GM23248 (cell line): ENCODE measurements at places on chromosomes 2 and 18. TPM values are rescaled to one million over a fixed set of nuclear protein-coding genes. Genes with fewer than 3 reads are reported as not detected.

The SAG gene
- total RNA-seq: not detected in 2 replicates

DNA sequence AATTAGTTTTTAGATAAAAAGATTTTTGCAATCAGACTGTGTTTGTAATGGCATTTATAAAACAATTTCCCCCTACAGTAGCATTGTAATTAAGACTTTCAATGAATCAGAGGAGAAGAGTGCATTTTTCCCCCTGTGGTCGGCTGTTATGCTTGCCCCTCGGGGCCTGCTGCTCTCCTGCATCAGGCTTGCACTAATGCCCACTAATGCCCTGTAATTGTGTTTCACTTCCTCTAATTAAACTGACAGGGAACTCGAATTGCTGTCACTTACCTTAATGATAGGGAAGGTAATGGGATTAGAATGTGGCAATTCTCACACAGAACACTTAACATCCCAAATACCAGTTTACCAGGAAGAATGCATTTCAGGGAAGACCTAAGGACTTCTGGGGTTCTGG lies 61.2 kb upstream of the LRRTM1 start:
- no peak overlapping the region for H3K4me3 ChIP-seq
- no peak overlapping the region for H3K27ac ChIP-seq
- H3K4me1 ChIP-seq: no peaks in the 10 kb centered on the region
- no peaks in the 10 kb centered on the region for H3K27me3 ChIP-seq
- no peaks in the 10 kb centered on the region for H3K36me3 ChIP-seq

DNA sequence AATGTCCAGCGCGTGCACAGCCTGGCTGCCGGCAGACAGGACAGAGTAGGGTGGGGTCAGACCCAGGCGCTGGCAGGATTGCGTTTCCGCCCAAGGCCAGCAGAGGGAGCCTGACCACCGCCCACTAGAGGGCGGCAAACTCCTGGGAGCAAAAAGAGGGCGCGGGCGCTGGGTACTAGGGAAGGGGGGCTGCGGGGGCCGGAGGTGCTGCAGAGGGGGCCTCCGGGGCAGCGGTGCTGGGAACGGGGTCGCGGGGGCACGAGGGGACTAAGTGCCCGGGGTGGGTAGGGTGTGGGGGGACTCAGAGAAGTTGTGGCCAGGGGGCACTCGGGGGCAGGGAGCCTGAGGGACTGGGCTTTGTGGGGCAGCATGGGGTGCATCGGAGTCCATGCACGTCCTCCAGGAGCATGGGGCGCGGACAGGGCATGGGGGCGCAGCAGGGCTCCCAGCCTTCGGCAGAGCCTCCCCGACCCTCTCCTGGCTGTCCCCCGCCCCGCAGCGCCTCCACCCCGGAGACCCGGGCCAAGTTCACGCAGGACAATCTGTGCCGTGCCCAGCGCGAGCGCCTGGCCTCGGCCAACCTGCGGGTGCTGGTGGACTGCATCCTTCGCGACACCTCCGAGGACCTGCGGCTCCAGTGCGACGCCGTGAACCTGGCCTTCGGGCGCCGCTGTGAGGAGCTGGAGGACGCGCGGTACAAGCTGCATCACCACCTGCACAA lies 3.2 kb downstream of the TEKT4 start:
- no peaks in the 10 kb centered on the region for H3K4me1 ChIP-seq
- H3K27me3 ChIP-seq: no peaks in the 10 kb centered on the region; the same call in 1 of the 2 replicates
- no peak overlapping the region for H3K4me3 ChIP-seq
- H3K27ac ChIP-seq: no peak overlapping the region

DNA sequence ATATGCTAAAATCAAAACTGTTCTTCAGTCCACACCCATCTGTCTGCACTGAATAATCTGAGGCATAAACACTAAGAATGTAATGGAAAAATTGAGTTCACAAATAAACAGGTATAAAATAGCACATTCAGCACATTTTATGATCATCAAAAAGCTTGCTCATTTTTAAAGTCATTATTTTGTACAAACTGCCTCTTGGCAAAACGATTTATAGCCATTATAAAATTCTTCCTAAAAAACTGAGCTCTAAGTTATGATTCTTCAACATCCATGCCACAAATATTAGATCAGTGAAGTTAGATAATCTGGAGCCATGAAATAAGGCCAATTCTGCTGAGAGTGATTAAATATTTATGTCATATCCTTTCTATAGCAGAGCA lies 233.5 kb downstream of the DYM start:
- no peaks in the 10 kb centered on the region for H3K36me3 ChIP-seq
- peak overlapping the region; percentile 31 for H3K27ac ChIP-seq
- peaks cover 34% of the 10 kb centered on the region for H3K4me1 ChIP-seq
- no peak overlapping the region for H3K4me3 ChIP-seq
- no peaks in the 10 kb centered on the region for H3K27me3 ChIP-seq
- DNase-seq: peak; percentile 15

The FHL2 gene
- 383 and 404 TPM in 2 replicates for total RNA-seq

The INHBB gene
- 3.4 and 5.6 TPM in 2 replicates for total RNA-seq

DNA sequence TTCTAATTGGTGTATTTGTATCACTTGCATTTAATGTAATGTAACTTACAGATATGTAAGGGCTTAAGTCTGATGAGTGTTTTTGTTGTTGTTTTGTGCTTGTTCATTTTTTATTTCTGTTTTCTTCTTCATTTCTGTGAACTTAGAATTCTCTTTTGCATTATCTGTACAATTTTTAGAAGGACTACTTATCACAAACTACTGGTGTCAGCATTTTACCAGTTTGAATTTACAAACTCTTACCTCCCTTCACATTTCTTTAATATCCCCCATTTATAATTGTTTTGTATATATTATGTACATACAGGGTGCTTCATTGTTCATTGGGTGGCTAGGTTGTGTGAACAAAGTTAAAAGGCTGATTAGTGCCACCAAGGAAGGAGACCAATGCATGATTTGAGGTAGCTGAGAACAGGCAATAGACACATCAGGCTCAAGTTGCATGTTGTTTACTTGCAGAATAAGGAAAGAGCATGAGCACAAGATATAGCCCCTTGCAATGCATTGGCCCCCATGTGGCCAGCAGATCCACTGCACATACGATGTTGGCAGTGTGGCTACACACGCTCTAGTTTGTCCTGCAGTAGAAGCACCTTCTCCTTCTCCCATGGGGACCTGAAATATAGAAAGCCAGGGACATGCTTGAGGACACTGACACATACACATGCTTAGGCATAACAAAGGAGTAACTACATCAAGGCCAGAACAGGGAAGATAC lies 198.2 kb downstream of the CD8B2 start:
- H3K27me3 ChIP-seq: no peaks in the 10 kb centered on the region
- no peak for DNase-seq
- H3K27ac ChIP-seq: no peak overlapping the region

The MPP4 gene
- 3.8 and 5.3 TPM in 2 replicates for total RNA-seq

The CCDC121 gene
- total RNA-seq: 1.6 and 3.4 TPM in 2 replicates
